ENCODE measurements at places on chromosomes 6 and 20.

DNA sequence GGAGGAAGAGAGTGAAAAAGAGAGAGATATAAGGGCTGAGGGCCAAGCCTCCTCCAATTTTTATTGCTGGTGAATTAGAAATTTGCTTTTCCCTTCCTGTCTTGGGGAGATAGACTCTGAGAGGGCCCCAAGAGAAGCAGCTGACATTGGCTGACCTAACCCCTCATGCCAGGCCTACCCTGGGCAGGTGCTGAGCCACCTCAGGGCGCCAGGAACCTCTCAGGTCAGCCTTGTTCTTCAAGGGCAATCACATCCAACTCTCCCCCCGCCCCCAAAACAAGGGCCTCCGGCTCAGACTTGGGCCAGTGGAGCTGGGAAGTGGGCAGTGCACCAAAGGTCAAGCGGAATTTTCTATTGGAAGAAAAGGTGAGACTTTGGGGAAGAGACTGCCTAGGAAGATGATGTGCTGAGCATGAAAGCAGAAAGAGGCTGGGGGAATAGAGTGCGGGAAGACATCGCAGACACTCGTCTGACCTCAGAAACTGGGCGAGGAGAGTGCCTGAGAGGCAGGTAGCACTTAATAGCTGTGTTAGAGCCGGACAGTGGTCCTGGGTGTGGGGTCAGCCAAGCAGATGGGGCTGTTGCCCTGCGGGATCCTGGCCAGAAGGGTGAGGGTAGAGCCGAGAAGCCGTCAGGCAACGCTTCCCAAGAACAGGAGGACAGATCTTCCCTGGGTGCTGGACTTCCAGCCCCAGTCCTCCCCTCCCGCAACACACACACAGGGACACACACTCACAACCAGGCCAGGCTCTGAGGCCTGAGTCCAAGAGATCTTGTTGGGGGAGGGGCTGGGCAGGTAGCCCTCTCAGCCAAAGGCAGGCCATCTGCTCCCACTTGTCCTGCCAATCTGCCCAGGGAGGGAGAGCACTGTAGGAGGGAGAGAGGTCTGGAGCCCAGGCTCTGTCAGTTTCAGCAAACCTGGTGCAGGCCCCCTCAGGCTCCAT, 3.7 kb upstream of the FASTKD5 start:
- no peak for DNase-seq

DNA sequence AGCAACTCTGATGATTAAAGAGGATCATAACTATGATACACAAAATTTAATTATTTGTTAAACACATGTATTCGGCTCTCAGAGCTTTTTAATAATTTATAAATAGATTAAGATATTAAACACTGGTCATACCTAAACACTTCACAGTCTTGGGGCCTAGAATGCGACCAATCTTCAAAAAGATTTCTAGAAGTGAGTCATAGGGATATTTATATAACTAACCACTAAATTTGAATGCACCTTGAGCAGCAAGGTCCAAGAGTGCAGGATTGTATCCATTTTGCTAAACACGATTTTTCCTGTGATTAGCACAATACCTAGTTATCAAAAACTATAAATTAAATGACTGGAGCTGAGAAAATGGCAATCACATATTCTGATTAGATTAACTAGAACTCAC, 709.3 kb downstream of the EPHA7 start:
- DNase-seq = no peak

- no peak for DNase-seq
Measured at GRCh38 chr6:55919716-55920308, 44.4 kb upstream of the BMP5 start.

GRCh38 chr20:62830821-62831220, 14.0 kb downstream of the COL9A3 start:
- DNase-seq = no peak

GRCh38 chr6:41093729-41094128, 21.0 kb downstream of the NFYA start:
- DNase-seq = no peak

- no peak for DNase-seq
Measured at GRCh38 chr20:9270831-9271230, 201.9 kb downstream of the PLCB4 start.

GRCh38 chr6:133816171-133816570, 72.7 kb upstream of the TCF21 start:
- DNase-seq = no peak

Data from left cardiac atrium (tissue), 4 donors.